ENCODE measurements at places on chromosomes 12 and 14.

DNA sequence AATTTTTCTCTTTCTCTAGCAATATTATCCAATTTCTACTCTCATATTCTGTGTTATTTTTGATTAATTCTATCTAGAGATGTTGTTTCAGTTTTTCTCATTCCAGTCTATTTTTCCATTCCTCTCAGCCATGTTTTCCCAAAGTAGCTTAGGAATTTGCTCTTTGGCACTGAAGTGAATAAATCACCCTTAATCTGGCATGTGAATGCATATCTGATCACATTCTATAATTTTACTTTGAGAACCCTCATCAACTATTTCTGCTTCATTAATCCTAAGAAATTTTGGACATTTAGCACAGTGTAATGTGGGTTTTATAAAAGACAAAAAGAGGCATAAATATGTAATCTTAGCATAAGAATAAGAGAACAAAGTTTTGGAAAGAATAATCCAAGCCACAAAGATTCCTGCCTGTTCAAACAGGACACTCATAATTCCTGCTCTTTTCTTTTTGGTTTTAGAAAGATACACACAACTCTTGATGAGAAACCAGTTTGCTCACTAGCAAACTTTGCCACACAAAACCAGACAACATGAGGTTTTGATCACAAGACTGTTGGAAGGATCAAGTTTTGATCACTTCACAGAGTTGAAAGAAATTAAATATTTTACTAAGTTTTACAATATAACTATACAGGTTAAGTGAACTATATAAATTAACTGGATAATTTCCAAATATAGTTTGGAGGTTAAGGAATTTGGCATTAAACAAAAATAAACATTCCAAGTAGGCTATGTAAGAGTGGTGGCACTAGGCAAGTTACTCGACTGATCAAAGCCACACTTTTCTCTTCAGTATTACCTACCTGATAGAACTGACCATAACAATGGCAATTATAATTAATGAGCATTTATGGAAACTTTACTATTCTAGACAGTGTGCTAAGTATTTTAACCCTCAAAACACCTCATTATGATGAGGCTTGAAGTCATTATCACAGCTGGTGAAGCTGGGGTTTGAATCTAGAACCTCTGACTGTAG, 226.6 kb upstream of the TMTC1 start:
- DNase-seq: no peak
- no peaks in the 10 kb centered on the region for H3K27me3 ChIP-seq

- peaks cover 5% of the 10 kb centered on the region for H3K36me3 ChIP-seq
- H3K27ac ChIP-seq: no peak overlapping the region
- peak; percentile 46 for DNase-seq
- peak overlapping the region; percentile 27 for H3K4me3 ChIP-seq
- H3K27me3 ChIP-seq: no peaks in the 10 kb centered on the region
These were observed 21.6 kb downstream of the SPATS2 start for GRCh38 chr12:49388682-49389386.

- H3K4me1 ChIP-seq: peaks cover 37% of the 10 kb centered on the region
- H3K36me3 ChIP-seq: peaks cover 38% of the 10 kb centered on the region
- peaks cover 10% of the 10 kb centered on the region for H3K27me3 ChIP-seq
- H3K27ac ChIP-seq: no peak overlapping the region
- H3K4me3 ChIP-seq: no peak overlapping the region
These were observed 76.7 kb upstream of the KCNA1 start for GRCh38 chr12:4833053-4833452.

- no peaks in the 10 kb centered on the region for H3K4me1 ChIP-seq
- no peak overlapping the region for H3K27ac ChIP-seq
- H3K27me3 ChIP-seq: peaks cover 2% of the 10 kb centered on the region
- DNase-seq: no peak
These were observed 79.8 kb downstream of the TTC8 start for GRCh38 chr14:88904206-88904647.

- H3K4me3 ChIP-seq: no peak overlapping the region
- no peaks in the 10 kb centered on the region for H3K36me3 ChIP-seq
- no peak for DNase-seq
- no peaks in the 10 kb centered on the region for H3K4me1 ChIP-seq
These were observed 20.0 kb upstream of the APOF start for GRCh38 chr12:56382611-56383010.
